Epithelial cell of proximal tubule (primary cell): ENCODE measurements at places on chromosomes 5 and 9.

GRCh38 chr5:143436871-143437270 lies 33.4 kb upstream of the NR3C1 start:
- DNase-seq: no peak

DNA sequence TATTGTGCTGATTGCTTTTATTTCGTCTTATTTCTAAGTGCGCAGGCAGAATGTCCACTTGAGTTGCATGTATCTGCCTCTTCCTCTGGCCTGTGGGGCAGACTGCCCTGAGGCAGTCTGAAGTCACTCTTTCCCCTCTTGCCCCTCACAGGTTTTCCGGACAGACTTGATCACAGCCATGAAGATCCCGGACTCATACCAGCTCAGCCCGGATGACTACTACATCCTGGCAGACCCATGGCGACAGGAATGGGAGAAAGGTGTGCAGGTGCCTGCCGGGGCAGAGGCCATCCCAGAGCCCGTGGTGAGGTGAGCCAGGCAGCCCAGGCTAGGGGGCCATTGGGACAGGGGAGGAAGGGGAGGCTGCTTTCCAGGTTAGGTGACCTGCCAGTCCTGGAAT lies 26.4 kb downstream of the JADE2 start:
- no peak for DNase-seq

DNA sequence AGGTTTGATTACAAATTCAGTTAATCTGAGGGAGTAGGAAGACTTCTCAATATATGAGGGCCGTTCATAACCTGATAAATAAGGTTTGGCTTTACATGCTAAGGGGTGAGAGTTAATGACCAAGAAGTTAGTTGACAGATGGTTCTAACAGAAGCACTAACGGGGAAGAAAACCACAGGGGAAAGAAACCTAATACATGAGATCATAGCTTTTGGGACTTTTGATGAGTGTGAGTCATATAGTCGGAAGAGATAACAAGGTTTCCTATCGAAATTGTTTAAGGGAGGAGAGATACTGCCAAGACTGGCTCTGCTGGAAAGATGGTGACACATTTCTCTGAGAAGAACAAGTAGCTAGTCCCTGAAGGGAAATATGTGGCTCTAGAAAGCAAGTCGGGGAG lies 140.1 kb downstream of the COX7C start:
- no peak for DNase-seq

GRCh38 chr5:76838481-76839261 lies 11.1 kb upstream of the S100Z start:
- DNase-seq: no peak

- DNase-seq: no peak
These were observed 36.8 kb downstream of the PTGES start for GRCh38 chr9:129716091-129716490.

GRCh38 chr9:27554712-27555111 lies 18.6 kb downstream of the C9orf72 start:
- no peak for DNase-seq

GRCh38 chr5:62605638-62606037 lies 27.0 kb downstream of the LRRC70 start:
- no peak for DNase-seq

DNA sequence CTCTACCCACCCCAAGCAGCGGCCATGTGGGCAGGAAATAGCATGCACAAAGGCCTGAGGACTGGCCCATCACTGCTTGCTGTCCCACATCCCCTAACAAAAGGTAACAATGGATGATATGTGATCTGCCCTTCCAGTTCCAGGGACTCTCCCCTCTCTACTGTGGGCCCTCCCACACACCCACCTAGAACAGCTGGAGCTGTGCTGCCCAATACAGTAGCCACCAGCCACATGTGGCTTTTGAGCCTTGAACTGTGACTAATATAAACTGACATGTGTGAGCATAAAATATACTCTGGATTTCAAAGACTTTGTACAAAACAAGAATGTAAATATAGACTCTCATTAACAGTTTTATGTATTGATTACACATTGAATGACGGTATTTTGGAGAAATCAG lies 78.1 kb downstream of the C5orf15 start:
- no peak for DNase-seq

DNA sequence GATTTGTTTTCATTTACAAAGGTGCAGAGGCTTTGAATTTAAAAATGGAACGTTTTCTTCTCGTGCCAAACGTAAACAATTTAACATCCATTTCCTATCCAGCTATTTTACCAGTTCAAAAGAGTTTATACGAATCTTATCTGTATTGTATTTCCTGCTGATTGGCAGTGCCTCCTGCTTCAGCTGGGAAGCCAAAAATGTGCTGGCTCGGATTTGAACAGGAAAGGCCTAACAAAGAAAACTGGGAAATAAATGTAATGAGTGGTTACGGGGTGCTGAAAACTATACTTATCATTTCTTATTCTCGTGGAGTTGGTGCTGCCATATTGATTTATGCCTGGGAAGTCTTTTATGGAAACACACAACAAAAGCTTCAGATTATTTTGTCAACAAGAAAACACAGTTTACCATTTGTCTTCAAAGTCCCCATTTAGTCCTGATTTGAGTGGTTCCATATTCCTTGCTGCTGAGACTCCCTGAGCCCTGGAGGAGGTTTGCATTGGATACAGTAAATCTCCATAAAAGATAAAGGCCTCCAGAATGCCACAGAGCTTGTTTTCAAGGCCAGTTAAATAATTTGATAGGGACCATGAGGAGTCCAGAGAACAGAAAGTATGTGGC lies 507.4 kb downstream of the RASEF start:
- DNase-seq: no peak

DNA sequence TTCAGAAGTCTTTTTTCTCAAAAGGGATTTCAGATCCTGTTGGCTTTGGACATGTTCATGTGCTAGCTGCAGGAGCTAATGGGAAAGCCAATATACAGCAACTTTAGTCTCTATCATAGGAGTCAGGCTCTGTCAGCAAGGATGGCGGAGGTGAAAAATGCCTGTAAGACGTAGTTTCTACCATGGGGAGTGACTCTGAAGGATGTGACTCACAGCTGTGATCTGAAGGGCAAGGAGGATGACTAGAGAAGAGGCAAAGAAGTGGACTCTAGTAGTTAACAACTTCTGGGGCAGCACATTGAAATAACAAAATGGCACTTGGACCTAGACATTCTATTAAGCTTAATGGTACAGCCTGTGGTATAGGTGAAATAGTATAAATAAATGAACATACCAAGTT lies 3.1 kb upstream of the NDUFS4 start:
- no peak for DNase-seq

GRCh38 chr9:87540444-87541105 lies 42.9 kb downstream of the DAPK1 start:
- DNase-seq: no peak

- no peak for DNase-seq
These were observed 53.7 kb downstream of the G3BP1 start for GRCh38 chr5:151825445-151825844.

DNA sequence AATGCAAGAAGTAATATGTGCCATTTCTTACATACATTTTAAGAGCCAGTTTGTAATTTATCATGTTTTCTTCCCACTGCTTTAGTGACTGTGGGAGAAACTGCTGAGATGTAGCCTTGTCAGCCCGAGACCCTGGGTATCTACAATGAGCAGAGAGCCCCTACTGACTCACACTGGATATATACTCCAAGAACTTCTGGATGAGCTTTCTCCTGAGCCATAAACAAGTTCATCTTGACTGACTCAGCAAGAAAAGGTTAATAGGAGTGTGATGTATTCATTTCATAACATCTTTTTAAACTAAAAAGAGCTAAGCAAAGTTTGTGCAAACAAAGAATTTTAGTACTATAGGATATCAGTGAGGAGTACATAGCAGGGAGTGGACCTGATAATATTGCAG lies 182.5 kb downstream of the EDIL3 start:
- no peak for DNase-seq

DNA sequence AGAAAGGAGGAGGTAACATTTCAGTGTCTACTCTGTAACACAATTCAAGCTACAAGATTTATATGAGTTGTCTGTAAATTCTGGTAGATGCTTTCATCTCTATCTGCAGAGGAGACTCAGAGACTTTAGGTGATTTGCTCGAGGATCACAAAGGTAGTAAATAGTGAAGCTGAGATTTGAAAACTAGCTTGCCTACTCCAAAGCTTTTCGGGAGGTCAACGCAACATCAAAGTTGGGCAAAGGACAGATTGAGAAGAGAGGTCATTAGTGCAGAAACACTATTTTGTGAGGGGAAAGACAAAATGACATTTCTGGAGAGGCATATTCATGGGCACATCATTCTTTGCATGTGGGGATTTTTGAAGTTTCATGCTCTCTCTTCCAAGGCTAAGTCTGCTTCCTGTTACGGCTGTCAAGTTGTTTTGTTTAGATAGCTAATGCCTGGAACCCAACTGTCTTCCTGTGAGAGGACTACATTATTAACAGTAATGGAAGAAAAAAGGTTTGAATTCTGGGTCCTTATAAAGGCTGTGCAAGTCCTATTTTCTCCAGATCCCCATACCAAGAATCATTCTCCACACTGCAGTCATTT lies 413.5 kb upstream of the ZNF462 start:
- DNase-seq: no peak

- DNase-seq: no peak
These were observed 427 bp downstream of the PCYOX1L start for GRCh38 chr5:149358294-149358651.

DNA sequence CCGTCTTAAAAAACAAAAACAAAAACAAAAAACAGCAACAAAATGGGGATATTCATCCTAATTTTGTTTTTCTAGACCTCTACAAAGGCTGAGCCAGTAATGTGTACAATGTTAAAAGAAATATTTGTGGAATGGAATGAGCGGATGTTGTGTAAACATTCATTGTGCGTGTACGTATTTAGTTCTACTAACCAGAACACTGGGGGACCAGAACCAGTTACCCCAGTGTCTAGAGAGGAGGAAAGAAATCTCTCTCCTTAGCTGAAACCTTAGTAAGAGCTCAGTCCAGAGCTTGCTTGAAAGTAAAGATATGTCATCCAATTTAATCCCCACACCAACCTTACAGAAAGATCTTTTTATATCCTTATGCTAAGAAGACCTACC lies 106.7 kb upstream of the CPEB4 start:
- DNase-seq: no peak

GRCh38 chr9:69299315-69299714 lies 25.7 kb upstream of the ENTREP1 start:
- no peak for DNase-seq

GRCh38 chr9:112005939-112006338 lies 109.3 kb downstream of the UGCG start:
- no peak for DNase-seq

GRCh38 chr9:98706651-98707165 lies 2.0 kb downstream of the GABBR2 start:
- no peak for DNase-seq

DNA sequence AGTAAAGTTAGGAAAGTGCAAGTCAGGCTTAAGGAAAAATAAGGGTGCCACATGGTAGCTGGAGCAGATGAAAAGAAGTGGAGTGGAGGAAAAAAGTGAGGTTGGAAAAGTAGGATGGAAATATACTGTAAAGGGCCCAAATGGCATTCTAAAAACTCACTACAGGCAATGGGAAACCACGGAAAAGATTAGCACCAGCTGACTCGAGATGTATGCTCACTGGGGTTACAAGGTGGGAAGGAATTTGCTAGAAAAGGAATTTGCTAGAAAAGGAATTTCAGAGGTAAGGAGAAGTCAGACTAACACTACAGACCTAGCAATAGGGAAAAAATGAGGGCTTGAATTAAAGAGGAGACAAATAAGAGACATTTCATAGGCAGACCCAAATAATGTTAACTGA lies 3.6 kb downstream of the PSMD5 start:
- no peak for DNase-seq

- DNase-seq: no peak
These were observed 124.2 kb downstream of the GNA14 start for GRCh38 chr9:77523891-77524290.

GRCh38 chr9:135562235-135562745 lies 734 bp downstream of the PAEP start:
- DNase-seq: no peak

GRCh38 chr5:40497573-40497972 lies 182.1 kb upstream of the PTGER4 start:
- DNase-seq: peak; percentile 6

- DNase-seq: no peak
These were observed 68.0 kb upstream of the TBC1D9B start for GRCh38 chr5:179975713-179976134.

DNA sequence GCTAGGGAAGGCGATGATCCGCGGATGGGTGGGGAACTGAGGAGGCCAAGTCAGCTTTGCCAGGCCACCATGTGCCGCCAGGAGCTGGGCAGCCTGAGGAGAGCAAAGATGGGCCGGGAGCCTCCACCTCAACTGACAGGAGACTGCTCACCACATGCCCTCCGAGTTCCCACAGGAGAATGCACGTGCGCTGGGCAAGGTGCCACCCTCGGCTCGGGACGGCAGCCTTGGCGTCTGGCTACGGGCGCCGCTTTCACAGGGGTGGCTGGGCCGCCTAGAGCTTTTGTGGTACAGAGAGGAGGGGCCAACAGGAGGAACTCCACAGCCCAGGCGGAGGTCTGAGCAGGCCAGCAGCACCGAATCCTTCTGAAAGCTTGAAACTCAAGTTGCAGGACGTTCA lies 5.3 kb upstream of the TBC1D9B start:
- no peak for DNase-seq

DNA sequence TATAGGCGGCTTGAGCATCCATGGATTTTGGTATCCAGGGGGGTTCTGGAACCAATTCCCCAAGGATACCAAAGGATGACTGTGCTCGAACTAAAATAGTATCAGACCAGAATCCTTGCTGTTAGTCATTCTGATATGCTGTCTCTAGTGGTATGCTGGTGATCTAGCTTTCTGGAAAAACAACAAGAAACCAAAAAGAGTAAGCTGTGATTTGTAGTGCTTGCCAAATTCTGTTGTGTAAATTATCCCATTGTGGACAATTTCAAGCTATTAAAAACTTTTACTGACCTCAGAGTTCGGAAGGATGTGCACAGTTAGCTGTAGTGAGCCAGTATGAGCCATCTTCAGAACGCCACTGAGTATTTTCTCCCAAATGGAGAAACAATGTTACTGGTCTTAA lies 99.0 kb upstream of the FBN2 start:
- DNase-seq: no peak

DNA sequence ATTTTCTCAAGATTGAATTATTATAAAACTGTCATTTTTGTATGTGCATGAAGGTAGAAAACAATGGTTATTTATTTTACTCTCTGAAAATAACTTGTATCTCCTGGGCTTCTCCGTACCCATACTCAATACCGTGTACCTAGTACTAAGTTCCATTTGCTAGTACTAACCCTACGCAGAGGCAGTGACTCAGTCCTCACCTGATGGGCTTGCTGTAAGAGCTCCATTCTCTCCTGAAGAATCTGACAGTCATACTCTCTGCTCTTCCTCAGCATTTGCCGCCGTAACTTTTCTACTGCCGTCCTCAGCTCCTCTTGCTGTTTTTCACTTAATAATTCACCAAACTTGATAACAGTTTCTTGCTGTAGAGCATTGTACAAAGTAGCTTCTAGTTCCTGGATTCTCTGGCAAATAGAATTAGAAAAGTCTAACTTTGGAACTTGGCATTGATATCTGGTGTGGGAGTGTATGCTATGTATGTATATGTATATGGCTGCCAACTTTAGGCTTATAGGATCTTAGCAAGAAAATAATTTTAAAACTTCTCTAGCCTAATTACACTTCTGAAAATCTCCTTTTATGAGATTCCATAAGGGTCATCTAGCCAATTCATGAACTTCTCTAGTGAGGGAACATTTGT lies 108.0 kb upstream of the DPYSL3 start:
- DNase-seq: no peak
